Dermis microvascular lymphatic vessel endothelial cell (primary cell): ENCODE measurements at places on chromosomes 4 and X. TPM values are rescaled to one million over a fixed set of nuclear protein-coding genes. Genes with fewer than 3 reads are reported as not detected.

The FOXO4 gene
- 5.9 and 9.7 TPM in 2 replicates for total RNA-seq

The CNOT6L gene
- total RNA-seq, result 32.1 and 40.3 TPM in 2 replicates

The MED28 gene
- 15.8 and 27.3 TPM in 2 replicates for total RNA-seq

The SMPX gene
- not detected in 2 replicates for total RNA-seq

The TEX13B gene
- total RNA-seq, result not detected in 2 replicates

The HPGD gene
- not detected in 2 replicates for total RNA-seq

The ZCCHC18 gene
- total RNA-seq, result 1.2 and 3.3 TPM in 2 replicates

The TMSB15C gene
- 4.7 and 10.9 TPM in 2 replicates for total RNA-seq
